ENCODE measurements at places on chromosomes 2 and 18.

DNA sequence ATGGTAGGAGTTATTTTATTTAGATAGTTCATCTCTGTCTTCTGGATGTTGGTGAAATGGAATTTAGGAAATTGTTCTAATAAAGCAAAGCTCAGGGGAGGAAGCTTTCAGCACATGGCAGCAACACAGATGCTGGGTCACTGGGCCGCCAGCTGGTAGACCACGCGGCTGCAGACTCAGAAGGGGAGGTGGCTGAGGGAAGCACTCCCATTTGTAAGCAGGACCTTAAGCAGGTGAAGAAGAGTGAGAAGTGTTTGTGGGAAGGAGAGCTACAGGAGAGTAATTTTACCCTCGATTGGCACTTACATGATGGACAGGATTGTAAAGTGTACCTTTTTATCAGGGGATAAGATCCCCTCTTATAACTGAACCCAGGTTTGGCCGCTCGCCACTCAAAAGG lies 24.4 kb downstream of the NMS start:
- no peak for DNase-seq

GRCh38 chr2:161745866-161746614 lies 121.8 kb downstream of the SLC4A10 start:
- DNase-seq: no peak

GRCh38 chr18:31486165-31486564 lies 11.8 kb upstream of the DSG2 start:
- no peak for DNase-seq

- DNase-seq: no peak
These were observed 42.1 kb upstream of the PPP1R1C start for GRCh38 chr2:181943411-181944124.

GRCh38 chr2:175207741-175208438 lies 26.4 kb upstream of the ATP5MC3 start:
- DNase-seq: no peak

- DNase-seq: no peak
These were observed 81.9 kb downstream of the MEP1B start for GRCh38 chr18:32271672-32272208.

DNA sequence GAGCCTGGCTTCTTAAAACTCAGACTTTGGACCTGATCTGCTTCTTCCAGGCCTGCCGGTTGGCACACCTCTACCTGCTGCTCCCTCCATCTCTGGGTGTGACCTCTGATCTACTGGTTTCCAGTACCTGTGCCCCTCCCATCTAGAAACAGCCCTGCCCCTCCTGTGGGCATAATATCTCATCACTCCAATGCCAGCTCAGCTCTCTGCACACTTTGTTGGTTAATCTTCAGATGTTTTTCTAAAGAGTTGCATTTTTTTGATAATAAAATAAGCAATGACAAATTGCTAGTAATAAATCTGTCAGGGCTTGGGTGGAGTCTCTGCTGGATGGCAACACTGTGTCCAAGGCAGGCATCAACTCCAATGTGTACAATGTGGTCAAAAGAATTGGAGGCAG lies 89.6 kb upstream of the PPP1CB start:
- no peak for DNase-seq

DNA sequence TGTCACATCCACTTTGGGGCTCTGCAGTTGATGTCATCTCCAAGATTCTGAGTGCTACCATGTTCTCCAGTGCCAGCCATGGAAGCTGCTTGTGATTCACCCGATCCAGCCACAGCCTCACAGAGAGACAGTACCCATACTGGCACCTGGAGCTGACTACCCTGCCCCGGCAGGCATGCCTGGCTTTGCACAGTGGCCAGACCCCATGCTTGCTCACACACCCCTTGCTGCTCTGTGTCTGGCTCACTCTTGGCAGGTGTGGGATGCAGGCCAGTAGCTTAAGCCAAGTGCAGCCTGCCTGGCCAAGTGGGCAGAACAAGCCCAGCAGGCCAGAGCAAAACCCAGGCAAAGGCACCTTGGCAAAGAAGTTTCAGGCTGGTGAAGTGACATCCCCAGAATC lies 828.4 kb upstream of the VRK2 start:
- DNase-seq: no peak

DNA sequence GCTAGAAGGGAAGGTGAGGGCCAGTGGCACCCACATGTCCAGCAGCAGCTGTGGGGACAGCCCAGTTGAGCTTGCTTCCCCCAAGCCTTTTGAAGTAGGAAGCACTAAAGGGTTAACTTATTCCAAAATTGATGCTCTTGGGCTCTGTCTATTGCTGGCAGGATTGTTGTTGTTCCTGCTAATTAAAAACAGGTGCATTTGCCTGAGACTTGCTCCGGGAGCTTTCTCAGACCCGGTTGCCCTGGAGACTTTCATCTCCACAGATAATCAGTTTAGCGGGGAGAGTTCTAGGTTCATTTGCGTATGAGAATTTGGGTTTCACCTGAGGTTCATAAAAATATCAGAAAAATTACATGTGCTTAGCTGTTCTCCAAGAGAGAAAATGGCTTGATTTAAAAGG lies 277.3 kb downstream of the LRATD1 start:
- DNase-seq: no peak

DNA sequence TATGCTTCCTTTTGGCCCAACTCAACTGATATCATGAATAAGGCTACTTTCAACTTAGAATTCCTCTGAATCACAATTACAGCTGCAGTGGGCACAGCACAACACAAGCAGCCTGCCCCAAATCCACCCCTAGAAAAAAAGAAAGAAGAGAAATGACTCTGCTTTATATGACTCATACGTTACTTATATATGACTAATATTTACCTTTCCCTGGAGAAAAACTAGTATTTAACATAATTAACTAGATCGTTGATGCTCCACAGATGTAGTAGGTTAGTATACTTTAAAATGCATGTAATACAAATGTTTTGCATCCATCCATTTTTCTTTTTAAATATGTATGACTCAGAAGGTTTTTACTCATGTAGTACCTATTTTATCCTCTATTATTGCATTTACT lies 133.3 kb upstream of the UNC80 start:
- DNase-seq: no peak

- no peak for DNase-seq
These were observed 72.5 kb upstream of the NYAP2 start for GRCh38 chr2:225326969-225327368.

DNA sequence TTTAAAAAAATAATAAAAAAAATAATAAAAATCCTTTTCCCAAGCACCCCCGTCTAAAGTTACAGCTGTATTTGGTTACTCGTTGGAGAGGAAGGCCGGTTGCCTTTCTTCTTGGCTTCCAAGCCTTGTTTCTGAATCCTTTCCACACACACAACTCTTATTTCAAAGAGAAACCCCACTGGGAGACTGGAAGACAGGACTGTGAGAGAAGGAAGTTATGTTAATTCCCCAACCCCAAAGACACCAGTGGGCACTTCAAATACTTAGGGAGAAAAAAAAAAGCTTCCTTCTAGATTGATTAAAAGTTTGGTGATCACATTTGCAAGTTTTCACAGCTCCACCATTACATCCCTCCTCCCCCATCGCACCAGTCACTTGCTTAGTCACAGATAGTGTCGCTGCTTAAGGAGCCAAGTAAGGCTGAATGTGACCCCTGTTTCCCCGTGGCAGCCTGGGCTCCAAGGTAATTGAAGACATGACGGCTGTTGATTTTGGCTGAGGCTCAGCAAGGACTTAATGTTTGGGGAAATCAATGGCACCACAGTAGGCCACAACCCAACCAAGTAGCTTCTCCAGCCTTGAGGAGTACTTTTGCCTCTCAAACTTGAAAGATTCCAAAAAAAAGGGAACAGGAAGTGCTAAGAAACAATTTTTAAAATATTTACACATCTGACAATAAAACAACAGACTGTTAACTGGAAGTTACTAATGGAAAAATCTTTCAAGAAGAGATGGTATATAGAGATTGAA lies 40.8 kb upstream of the FRZB start:
- no peak for DNase-seq

DNA sequence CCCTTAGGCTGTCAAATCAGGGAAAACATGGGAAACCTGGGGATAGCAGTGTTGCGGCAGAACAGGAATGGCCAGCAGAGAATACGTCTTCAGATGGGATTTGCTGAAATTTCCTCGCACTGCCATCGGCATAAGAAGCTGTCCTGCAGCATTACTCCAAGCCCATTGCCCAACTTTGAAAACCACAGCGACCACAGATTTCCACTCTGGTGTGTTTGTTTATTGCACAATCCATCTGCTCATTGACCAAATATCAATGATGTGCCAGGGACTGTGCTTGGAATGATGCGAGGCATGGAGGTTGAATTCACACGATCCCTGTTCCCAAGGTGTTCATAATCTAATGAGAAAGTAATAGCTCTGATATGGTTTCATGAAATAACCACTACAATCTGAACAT lies 383.3 kb upstream of the MYT1L start:
- no peak for DNase-seq

DNA sequence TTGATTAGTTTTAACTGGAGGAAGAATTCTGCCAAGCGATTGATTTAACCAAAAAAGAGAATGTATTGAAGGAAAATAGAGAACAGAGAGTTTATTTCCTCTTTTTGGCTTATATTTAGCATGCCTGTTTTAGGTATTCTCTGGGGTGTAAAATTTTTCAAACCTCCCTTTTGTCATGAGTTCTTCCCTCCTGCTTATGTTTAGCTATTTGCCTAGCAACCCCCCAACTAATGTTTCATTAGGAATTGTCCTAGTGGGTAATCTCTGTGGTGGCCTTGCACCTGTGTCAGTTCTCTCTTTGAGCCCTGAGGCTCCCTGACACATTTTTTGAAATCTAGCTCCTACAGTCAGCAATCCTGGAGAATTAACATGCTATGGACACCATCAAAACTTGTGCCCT lies 12.5 kb upstream of the REG1B start:
- DNase-seq: no peak

- DNase-seq: no peak
These were observed 33.0 kb downstream of the FHOD3 start for GRCh38 chr18:36330435-36331052.

DNA sequence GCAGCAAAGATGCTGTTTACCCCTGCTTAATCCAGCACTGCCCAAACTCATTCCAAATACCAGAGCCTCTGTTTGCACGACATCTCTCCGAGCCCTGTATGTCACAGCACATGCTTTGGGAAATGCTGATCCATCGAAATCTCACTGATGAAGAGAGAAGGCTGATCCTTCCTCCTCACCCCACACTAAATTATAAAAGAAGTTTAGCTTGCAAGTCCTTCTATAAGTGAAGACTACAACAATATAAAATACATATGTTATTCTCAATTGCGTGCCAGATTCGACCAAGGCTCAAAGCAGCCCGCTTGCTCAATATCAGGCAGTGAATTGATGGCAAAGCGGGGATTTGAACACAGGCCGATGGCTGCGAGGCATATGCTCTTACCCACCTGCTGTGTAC lies 30.7 kb upstream of the SLC35F6 start:
- no peak for DNase-seq

GRCh38 chr2:21011453-21011852 lies 32.4 kb downstream of the APOB start:
- no peak for DNase-seq

- DNase-seq: no peak
These were observed 69.8 kb upstream of the TCF4 start for GRCh38 chr18:55657572-55658331.

DNA sequence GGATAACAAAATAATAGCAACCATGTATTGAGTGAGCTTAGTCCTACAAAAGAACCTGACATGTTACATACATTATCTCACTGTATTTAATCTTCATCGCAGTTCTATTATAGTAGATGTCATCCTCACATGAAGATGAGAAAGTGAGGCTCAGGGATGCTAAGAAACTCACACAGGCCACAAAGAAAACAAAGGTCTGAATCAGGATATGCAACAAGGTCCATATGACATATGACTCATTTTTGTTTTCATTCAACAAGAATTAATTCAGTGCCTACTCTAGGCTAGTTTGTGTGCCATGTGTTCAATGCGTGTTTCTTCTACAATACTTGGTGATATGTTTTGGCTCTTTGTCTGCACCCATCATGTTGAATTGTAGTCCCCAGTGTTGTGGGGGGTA lies 219.7 kb upstream of the EPHA4 start:
- DNase-seq: no peak

GRCh38 chr2:134365356-134365755 lies 111.5 kb downstream of the MGAT5 start:
- DNase-seq: no peak

- no peak for DNase-seq
These were observed 45.5 kb downstream of the RNF152 start for GRCh38 chr18:61847164-61847791.

GRCh38 chr2:45005261-45006002 lies 3.8 kb downstream of the SIX2 start:
- DNase-seq: no peak

GRCh38 chr2:178244777-178245176 lies 50.5 kb downstream of the OSBPL6 start:
- DNase-seq: no peak

DNA sequence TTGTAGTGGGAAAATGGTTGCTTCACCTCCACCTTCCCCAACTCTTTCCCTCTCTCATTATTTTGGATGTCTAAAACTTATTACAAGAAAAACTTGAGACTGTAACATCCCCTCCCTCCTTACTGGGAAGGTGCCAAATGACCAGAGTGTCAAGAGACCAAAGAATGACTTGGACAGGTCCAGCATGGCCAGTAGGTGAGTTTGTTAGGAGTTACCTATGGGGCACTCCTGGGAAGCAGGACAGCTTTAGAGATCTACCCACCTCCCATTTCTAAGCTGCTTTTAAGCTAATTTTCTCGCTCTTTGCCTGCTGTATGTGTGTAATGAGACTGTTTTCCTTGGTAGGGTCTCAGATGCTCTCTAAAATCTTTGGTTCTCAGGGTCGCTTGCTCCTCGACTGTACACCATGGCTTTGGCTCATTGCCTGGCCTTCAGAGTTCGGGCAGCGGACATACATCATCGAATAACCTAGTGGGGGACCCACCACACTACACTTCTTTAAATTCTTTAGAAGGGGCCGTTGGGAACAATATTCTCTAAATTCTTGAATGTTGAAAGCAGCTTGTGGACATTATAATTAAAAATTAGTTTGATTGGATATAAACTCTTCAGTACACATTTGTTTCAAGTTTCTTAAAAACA lies 45.2 kb downstream of the SLC30A6 start:
- no peak for DNase-seq

- no peak for DNase-seq
These were observed 224.9 kb downstream of the INSIG2 start for GRCh38 chr2:118312969-118313756.

GRCh38 chr2:86622519-86623042 lies 1.1 kb downstream of the RNF103 start:
- peak; percentile 14 for DNase-seq

DNA sequence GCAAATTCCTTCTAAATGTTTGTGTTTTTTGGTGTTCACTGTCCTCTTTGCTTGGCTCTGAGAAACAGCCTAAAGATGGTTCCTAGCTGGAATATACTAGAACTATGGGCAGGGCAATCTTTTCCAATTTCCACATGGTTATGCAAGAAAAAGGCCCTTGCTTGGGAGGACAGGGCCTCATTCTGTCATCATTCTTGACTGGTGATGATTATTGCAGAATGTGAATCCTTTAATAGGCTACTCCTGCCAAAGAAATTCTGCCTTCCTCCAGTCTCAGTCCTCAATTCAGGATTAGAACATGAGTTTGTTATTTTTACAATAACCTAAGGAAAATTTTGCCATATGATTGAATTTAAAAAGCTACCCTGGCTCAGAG lies 218.7 kb downstream of the HNMT start:
- DNase-seq: no peak

GRCh38 chr2:70777450-70777849 lies 9.4 kb upstream of the ADD2 start:
- DNase-seq: no peak

Data from stimulated activated naive CD4-positive, alpha-beta T cell treated with Interleukin-2 at 50 U/mL for 16 hours (primary cell).